ENCODE measurements at places on chromosomes 1 and 21. TPM values are rescaled to one million over a fixed set of nuclear protein-coding genes. Genes with fewer than 3 reads are reported as not detected.

DNA sequence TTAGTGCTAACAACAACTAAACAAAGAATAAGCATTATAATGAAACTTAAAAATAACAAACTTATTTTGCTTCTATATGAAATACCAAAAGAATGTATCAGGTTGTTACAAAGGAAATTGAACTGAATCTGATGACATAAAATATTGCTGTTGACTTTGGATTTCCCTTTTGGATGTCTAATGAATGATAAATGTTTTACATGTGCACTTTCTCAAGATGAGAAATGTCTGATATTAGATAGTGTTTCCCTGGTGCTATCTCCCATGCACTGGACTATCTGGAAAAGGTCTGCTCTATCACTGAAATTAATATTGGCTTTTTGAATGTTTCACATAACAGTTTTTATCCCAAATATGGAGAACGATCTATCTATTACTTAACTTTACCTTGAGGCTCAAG lies 179.9 kb downstream of the HMCN1 start:
- no peaks in the 10 kb centered on the region for H3K27me3 ChIP-seq
- H3K4me1 ChIP-seq, result no peaks in the 10 kb centered on the region
- no peak overlapping the region for H3K4me3 ChIP-seq
- H3K36me3 ChIP-seq, result no peaks in the 10 kb centered on the region
- H3K27ac ChIP-seq, result no peak overlapping the region
- no peak for DNase-seq

GRCh38 chr1:51910221-51911000 lies 31.9 kb upstream of the NRDC start:
- H3K27ac ChIP-seq, result no peak overlapping the region
- no peak overlapping the region for H3K4me3 ChIP-seq
- no peaks in the 10 kb centered on the region for H3K4me1 ChIP-seq

DNA sequence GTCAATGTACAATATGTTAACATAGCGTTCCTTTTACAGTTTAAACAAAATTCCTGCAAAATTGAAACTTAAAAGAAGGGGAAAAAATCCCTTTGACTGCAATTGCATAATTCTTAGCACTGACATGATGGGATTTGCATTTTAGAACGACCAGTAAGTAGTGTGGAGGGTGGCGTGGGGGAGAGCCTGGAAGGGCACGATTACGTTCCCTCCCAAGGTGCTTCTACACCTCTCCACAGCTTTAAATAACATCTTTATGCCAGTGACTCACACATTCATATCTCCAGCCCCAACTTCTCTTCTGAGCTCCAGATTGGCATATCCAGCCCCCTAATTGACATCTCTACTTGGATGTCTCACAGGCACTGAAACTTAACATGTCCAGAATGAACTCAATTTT lies 64.3 kb downstream of the OLFML3 start:
- no peaks in the 10 kb centered on the region for H3K27me3 ChIP-seq
- H3K4me1 ChIP-seq, result no peaks in the 10 kb centered on the region
- no peaks in the 10 kb centered on the region for H3K36me3 ChIP-seq
- no peak for DNase-seq
- H3K27ac ChIP-seq, result no peak overlapping the region
- H3K4me3 ChIP-seq, result no peak overlapping the region

- H3K36me3 ChIP-seq, result no peaks in the 10 kb centered on the region
- H3K27me3 ChIP-seq, result no peaks in the 10 kb centered on the region
- peaks cover 43% of the 10 kb centered on the region for H3K4me1 ChIP-seq
- no peak overlapping the region for H3K27ac ChIP-seq
- no peak for DNase-seq
- no peak overlapping the region for H3K4me3 ChIP-seq
Observed at GRCh38 chr1:88538222-88538899, 145.7 kb upstream of the PKN2 start.

- H3K27ac ChIP-seq, result no peak overlapping the region
- H3K4me1 ChIP-seq, result peaks cover 4% of the 10 kb centered on the region
- DNase-seq, result no peak
- H3K27me3 ChIP-seq, result no peaks in the 10 kb centered on the region
Observed at GRCh38 chr1:15680131-15680530, 4.0 kb upstream of the PLEKHM2 start.

DNA sequence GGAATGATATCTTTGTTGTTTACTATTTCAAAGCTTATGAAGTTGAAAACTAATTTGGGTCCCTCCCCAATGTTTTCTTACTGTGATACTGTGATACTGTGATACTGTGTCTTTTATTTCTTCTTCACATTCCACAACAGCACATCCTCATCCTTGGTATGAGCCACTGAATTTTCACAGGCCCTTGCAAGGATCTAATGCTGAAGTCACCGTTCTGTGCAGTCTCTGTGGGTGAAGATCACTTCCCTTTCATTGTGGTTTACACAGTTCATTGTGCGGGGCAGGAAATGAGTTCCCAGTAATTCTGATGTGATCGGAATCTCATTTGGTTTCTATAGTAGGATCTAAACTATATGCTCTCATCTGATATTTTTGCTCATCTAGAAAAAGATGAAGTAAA lies 32.1 kb upstream of the PAXBP1 start:
- no peak overlapping the region for H3K27ac ChIP-seq
- no peak for DNase-seq
- H3K36me3 ChIP-seq, result no peaks in the 10 kb centered on the region
- H3K27me3 ChIP-seq, result no peaks in the 10 kb centered on the region

DNA sequence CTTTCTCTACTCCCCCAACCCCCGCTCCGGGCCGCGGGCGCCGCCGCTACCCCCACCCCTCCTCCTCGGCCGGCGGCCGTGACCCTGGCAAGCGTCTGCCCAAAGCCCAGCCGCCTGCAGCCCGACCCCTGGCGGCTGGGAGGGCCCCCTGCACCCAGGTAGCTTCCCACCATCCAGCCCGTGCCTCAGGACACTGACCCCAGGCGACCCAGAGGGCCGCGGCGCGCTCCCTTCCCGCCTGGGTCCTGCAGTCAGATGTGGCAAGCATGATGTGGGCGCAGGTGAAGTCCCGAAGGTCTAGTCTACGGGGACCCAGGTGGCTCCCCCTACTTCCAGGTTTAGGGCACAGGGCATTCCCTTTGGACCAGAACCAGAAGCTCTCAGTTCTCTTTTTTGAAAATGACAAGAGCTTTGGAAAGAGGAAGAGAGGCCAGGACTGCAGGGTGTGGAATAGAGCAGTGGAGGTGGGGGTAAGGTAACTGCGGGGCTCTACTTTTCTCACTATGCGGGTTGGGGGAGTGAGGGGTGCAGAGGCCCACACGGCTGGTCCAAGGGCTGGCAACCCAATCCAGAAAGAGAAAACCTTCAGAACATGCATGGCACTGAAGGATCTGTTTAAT lies at the start of gene DENND4B:
DENND4B (minus strand) TSS at position 97 of the 620 bp plus-strand sequence. CDS start 2,344 bp downstream, outside the sequence.
- DNase-seq, result peak; percentile 86
- peak within 1 kb of the TSS; percentile 94 for H3K27ac ChIP-seq
- peak within 1 kb of the TSS; percentile 80 for H3K4me3 ChIP-seq

GRCh38 chr21:42626171-42626570 lies 27.2 kb upstream of the PDE9A start:
- H3K27me3 ChIP-seq, result no peaks in the 10 kb centered on the region
- no peak overlapping the region for H3K4me3 ChIP-seq
- no peak overlapping the region for H3K27ac ChIP-seq
- no peak for DNase-seq
- H3K4me1 ChIP-seq, result peaks cover 14% of the 10 kb centered on the region

DNA sequence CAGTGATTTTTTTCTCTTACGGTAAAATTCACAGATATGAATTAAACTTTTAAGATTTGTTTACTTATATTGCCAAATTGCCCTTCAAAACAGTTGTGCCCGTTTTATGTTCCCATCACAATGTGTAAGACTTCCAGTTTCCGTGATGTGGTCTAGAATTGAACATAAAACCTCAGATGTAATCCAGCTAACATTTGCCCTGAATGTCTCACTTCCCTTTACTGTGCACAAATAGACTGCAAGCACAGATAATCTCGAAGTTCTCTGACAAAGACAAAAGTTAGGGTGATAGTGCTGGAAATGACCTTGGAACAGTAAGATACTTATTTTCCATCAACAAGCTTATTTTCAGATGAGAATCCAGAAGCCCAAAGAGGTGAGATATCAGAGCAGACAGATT lies 177.5 kb downstream of the ZZZ3 start:
- H3K27me3 ChIP-seq, result peaks cover 5% of the 10 kb centered on the region
- H3K4me3 ChIP-seq, result no peak overlapping the region
- H3K36me3 ChIP-seq, result no peaks in the 10 kb centered on the region
- no peaks in the 10 kb centered on the region for H3K4me1 ChIP-seq

GRCh38 chr1:193435781-193436180 lies 249.4 kb upstream of the B3GALT2 start:
- H3K36me3 ChIP-seq, result no peaks in the 10 kb centered on the region
- DNase-seq, result no peak
- H3K27me3 ChIP-seq, result no peaks in the 10 kb centered on the region
- no peak overlapping the region for H3K27ac ChIP-seq
- no peaks in the 10 kb centered on the region for H3K4me1 ChIP-seq

Gene ALDH9A1
- 42.8 TPM for total RNA-seq

Gene BGLAP
- 0.75 TPM for total RNA-seq

Gene LRRC71
- total RNA-seq, result not detected
